ENCODE measurements at places on chromosomes 3 and 15. TPM values are rescaled to one million over a fixed set of nuclear protein-coding genes. Genes with fewer than 3 reads are reported as not detected.

The LSAMP gene
- 4.0 TPM for total RNA-seq

- no peak for DNase-seq
Measured at GRCh38 chr3:40267937-40268724, 41.4 kb upstream of the EIF1B start.

GRCh38 chr3:196632046-196632751, 7.3 kb upstream of the NRROS start:
- peak; percentile 70 for DNase-seq

The GPR87 gene
- total RNA-seq: not detected

GRCh38 chr3:181578743-181579142, 133.0 kb upstream of the SOX2 start:
- no peak for DNase-seq

The CD86 gene
- 6.6 TPM for total RNA-seq

The ATP11B gene
- 80.8 TPM for total RNA-seq

The ECE2 gene
- total RNA-seq: not detected

GRCh38 chr15:65558336-65558735, 28.1 kb downstream of the HACD3 start:
- DNase-seq: no peak

DNA sequence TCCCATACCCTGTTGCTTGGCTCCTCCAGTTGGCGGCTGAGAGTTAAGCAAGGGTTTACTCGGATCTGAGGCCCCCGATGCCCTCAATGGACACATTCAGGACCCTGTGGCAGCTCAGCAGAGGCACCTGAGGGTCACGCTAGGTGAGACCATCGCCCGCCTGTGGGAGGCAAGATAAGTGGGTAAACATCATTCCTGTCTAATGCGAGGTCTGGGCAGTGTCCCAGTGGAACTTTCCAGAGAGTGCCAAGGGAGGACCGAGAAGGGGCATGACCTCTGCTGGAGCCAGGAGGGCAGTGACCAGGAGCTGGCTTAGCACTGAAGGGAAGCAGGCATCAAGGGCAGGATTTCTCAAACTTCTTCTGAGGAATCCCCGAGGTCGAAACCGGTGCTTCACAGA, 65.4 kb upstream of the SEC61A1 start:
- DNase-seq: no peak

GRCh38 chr15:76431971-76432370, 95.4 kb downstream of the ISL2 start:
- DNase-seq: no peak

The ASB14 gene
- total RNA-seq: not detected

GRCh38 chr3:71949442-71949841, 164.5 kb upstream of the PROK2 start:
- DNase-seq: no peak

DNA sequence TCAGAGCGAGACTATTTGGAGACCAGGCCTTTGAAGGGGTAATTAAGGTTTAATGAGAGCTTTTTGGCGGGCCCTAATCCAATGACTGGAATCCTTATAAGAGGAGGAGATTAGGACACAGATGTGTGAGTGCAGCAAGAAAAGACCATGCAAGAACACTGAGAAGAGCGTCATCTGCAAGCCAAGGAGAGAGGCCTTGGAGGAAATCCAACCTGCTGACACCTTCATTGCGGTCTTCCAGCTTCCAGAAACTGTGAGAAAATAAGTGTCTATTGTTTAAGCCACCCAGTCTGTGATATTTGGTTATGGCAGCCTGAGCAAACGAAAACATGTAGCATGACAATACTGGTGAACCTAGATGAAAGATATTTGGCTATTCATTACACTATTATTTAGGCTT, 23.0 kb upstream of the MUSTN1 start:
- DNase-seq: no peak

The HYAL3 gene
- total RNA-seq: 1.2 TPM

DNA sequence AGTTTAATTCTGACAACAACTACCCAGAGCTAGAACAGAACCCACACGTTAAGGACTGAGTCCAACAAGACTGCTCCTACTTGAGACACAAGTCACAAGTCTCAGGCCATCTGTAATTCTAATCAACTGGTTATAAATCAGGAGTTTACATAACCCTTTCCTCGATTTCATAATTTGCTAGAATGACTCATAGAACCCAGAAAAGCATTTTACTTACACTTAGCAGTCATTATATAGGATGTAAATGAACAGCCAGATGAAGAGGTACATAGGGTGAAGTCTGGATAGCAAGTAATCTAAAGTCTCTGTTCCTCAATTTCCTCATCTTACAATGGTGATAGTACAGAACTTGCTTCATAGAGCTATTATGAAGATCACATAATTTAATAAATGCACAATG, 1018.2 kb downstream of the DIPK2A start:
- DNase-seq: no peak

DNA sequence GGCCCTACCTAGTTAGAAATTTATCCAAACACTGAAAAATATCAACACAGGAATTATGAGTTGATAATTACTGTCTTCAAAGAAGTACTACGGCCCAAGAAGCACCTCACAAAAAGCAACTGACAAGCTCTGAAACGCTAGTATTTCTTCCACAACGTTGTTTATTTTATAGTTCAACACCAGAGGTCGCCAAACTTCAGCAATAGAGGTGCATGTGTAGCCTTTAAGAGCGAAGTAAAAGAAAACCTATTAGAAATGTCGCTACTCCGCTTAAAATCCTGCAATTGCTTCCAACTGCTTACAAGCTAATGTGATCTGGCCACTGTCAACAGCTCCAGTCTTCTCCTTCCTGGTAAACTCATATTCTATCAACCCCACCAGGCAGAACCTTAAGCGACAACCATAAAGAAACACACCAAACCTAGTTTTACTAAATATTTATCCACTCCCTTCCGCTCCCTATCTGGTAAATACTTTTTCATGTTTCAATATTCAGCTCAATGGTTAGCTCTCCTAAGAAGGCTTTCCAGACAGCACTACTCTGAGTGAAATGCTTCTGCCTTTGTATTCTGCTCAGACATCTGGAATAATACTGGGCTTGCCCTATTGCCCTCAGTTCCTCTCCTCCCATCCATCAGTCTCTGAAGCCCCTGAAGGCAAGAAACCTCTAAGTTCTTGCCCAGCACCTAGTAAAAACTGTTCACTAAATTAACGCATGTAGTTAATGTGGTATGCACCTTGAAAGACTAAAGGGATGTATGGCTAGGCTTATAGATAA, 110.2 kb downstream of the NR1I2 start:
- no peak for DNase-seq

DNA sequence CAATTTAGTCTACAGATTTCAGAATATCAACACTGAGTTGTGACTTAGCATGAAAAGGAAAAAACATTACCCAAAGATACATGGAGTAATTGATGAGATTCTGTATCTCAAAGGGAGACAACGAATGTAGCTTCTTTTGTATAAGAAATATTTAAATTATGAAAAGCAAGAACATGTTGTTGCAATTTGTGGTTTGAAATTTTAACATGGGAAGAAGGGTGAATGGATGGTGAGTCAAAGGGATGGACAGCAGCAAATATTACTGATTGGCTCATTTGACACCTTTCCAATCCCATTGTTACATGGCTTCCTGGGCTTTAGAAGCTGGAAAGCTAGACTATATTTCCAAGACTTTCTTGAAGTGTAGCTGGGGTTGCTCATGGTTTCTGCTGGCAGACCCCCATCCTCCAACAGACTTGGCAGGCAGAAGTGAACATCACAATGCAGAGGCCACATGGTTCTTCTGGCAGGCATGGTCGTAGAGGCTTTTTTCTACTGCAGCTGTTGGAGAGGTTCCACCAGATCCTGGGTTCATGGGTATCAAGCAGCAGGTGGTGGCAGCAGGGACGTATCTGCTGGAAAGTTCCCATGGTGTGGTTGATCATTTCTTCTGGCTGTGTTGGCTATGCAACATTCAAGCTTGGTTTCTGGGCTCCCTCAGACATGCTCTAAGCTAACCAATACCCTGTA, 47.2 kb upstream of the KPNA4 start:
- DNase-seq: no peak

The CHRNA3 gene
- total RNA-seq: not detected

DNA sequence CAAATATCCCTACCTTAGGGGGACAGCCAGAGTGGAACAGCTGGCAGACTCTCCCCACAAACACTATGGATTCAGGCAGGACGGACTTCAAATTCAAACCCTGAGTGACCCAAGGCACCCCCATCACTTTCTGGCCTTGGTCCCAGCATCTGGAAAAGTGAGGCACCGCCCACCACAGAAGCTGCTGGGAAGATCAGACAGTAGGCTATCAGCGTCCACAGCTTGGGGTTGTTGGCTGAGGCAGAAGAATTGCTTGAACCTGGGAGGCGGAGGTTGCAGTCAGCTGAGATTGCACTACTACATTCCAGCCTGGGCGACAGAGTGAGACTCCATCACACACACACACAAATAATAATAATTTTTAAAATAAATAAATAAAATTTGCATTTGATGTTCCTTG, 8.5 kb downstream of the PFKFB4 start:
- no peak for DNase-seq

- DNase-seq: no peak
Measured at GRCh38 chr3:72520690-72521308, 327.4 kb downstream of the SHQ1 start.

The UBAP1L gene
- total RNA-seq: 15.9 TPM

- peak; percentile 57 for DNase-seq
Measured at GRCh38 chr3:177824190-177824786, 627.0 kb upstream of the TBL1XR1 start.

The CADPS gene
- total RNA-seq: 16.2 TPM

- no peak for DNase-seq
Measured at GRCh38 chr15:85889956-85890619, 95.4 kb upstream of the KLHL25 start.

DNA sequence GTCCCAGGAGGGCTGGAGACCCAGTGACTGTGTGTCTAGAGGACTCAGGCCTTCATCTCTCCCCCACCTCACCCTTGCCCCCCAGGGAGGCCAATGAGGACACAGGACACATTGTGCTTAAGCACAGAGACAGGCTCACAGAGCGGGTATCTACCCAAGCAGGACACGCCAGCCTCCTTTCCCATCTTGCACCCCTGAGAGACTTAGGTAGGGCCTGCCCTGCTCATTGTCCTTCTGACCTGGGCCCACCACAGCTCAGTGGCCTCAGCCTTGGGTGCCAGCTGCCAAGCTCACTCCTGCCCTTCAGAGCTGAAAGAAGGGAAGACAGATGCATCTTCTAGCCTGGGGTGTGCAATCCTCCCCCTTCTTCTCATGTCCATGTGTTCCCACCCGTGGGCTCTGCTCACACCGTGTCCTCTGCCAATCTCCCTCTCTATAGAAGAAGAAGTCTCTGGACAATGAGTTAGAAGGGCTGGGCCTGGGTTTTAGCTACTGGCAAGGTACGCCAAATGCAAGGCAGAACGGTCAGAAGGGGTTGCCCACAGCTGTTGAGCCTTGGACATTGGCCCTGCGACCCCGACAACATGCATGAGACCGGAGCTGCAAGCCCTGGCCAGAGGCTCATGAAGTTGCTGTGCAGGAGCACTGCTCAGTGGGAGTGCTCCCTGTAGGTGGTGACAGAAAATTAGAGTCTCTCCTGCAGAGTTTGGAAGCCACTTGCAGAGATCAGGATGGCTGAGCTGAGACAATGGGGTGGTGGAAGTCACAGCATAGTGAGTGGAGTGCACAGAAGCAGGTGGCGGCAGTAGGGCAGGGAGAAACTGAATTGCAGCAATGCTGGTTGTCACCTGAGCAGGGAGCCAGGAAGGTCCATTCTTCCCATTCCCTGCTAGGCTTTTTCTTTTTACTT, 32.8 kb downstream of the ACSBG1 start:
- DNase-seq: no peak

The POPDC2 gene
- 2.2 TPM for total RNA-seq

The ADAMTS9 gene
- 99.9 TPM for total RNA-seq

The CADM2 gene
- 32.2 TPM for total RNA-seq

The NR1I2 gene
- total RNA-seq: not detected

GRCh38 chr3:45037720-45038455, 11.8 kb downstream of the CLEC3B start:
- DNase-seq: peak; percentile 99

The LRTM1 gene
- total RNA-seq: not detected

DNA sequence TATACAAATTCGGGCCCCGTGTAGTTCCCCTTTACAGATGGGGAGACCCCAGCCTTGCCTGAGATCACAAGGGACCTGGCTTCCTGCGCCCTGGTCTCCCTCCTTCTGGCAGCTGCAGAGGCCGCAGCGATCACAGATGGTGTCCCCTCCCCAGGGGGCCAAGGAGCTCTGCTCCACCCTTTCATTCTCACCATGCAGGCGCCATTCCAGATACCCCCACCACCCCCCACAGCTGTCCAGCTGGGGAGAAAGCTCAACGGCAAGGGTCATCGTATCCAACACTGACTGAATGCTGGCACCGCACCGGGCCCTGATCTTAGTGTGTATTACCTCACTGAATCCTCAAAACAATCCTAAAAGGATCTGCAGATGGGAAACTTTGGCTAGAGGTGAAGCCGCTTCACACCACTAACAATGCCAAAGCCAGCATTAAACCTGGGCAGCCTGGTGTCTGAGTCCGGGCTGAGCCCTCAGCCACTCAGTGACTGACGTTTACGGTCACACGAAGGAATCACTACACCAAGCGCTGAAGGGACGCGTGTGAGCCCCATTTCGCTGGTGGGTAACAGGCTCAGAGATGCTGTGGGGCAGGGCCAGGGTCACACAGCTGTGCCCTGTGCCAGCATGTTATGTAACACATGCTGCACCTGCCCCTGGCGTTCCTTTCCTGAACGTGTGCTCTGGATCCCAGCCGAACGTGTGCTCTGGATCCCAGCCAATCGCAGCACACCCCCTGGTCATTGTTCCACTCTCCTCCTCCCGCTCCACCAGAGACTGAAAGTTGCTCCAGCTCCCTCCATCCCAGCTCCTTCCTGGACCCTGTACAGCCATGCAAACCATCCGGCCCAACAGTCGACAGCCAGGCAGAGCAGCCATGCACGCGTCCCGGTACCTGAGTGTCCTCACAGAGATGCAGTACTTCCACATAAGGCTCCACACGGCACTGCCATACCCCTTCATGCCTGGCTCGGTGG, 51.8 kb downstream of the IQSEC1 start:
- peak; percentile 54 for DNase-seq

GRCh38 chr3:197308591-197308990, 10.2 kb upstream of the DLG1 start:
- no peak for DNase-seq

GRCh38 chr3:22157848-22158247, 406.8 kb upstream of the ZNF385D start:
- DNase-seq: no peak

DNA sequence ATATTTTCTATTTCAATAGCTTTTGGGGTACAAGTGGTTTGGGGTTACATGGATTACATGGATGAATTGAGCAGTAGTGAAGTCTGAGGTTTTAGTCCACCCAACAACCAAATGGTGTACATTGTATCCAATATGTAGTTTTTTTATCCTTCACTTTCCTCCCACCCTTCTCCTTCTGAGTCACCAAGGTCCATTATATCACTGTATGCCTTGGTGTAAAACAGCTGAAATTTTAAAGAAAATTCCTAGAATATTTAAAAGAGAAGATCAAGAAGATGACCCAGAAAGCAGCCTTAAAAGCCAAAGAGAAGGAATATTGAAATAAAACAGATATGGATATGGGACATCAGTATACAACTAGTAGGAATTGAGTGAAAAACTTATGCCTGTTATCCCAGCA, 204.2 kb upstream of the COL8A1 start:
- no peak for DNase-seq

GRCh38 chr3:135760581-135760980, 204.9 kb upstream of the PPP2R3A start:
- DNase-seq: no peak
